ENCODE measurements at places on chromosomes 16 and 17. TPM values are rescaled to one million over a fixed set of nuclear protein-coding genes. Genes with fewer than 3 reads are reported as not detected.

BRD7 gene
- 39.0 TPM for total RNA-seq

KRT39 gene
- total RNA-seq: 0.11 TPM

FBXW10B gene
- total RNA-seq: 0.62 TPM

TNFSF12 gene
- 10.0 TPM for total RNA-seq

TBC1D16 gene
- total RNA-seq: 23.8 TPM

CCDC154 gene
- 0.22 TPM for total RNA-seq

ORC6 gene
- total RNA-seq: 23.1 TPM

HS3ST3B1 gene
- total RNA-seq: 19.7 TPM

DHRS7B gene
- 15.9 TPM for total RNA-seq

TPSG1 gene
- not detected for total RNA-seq

ATP2C2 gene
- total RNA-seq: 0.12 TPM

MSLN gene
- 0.12 TPM for total RNA-seq

TBKBP1 gene
- 11.1 TPM for total RNA-seq

GFAP gene
- 0.12 TPM for total RNA-seq

TBX21 gene
- total RNA-seq: 0.12 TPM

SGCA gene
- 1.9 TPM for total RNA-seq

PDPR gene
- 9.4 TPM for total RNA-seq

CA7 gene
- total RNA-seq: not detected

EVI2A gene
- 7.3 TPM for total RNA-seq

TBC1D28 gene
- total RNA-seq: not detected
